ENCODE measurements at places on chromosomes 3 and 15.
A peak's percentile ranks its signal among the peaks of the same experiment; 100 is the strongest.

DNA sequence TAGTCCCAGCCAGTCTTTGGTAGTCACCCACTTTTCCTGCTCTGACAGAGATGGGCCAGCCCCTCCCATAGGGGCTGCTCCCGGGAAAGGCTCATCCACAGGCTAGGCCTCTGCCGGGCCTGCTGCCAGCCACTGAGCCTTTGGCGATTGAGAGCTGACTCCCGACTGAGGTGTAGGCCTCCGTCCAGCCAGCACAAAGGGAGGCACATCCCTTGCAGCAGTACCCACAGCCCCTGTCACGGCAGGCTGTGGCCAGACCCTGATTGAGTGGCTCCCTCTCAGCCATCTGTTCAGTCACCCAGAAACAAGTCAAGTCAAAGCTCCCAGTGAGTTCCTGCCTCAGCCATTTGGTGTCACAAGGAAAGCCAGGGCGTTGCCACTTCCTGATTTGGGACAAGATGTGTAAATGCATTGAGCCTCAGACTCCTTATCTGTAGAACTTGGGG is 6.2 kb upstream of the PAK6 start:
- no peak for DNase-seq

DNA sequence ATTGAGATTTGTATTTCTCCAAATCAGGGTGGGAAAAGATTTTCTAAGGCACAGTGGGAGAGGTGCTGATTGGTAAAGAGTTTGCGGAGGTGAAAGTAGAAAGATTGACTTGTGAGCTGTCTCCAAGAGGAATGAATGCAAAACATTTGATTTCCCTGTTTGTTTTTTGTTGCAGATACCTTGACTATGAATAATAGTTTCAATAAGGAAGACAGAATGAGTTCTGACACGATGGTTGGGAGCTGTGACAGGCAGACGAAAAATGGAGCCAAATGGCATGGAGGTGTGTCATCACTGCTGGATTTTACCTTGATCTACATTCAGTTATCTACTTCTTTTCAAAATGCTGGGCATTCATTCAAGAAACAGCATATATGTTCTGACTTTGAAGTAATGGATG is 145.1 kb downstream of the NFKBIZ start:
- no peak for DNase-seq

GRCh38 chr15:70098461-70099166 is 897 bp upstream of the TLE3 start:
- DNase-seq, result peak; percentile 48

GRCh38 chr3:63067999-63068645 is 192.9 kb upstream of the CADPS start:
- no peak for DNase-seq

- no peak for DNase-seq
Measured at GRCh38 chr3:12423918-12424630, 60.2 kb upstream of the TSEN2 start.
